Stimulated activated CD4-positive, alpha-beta T cell treated with anti-CD3 and anti-CD28 coated beads, TNF-alpha, amount 100 ng/mL, for 1 hour (primary cell): ENCODE measurements at places on chromosomes 2 and 18.

GRCh38 chr2:3633089-3633981 lies 24.7 kb upstream of the ALLC start:
- DNase-seq: no peak

DNA sequence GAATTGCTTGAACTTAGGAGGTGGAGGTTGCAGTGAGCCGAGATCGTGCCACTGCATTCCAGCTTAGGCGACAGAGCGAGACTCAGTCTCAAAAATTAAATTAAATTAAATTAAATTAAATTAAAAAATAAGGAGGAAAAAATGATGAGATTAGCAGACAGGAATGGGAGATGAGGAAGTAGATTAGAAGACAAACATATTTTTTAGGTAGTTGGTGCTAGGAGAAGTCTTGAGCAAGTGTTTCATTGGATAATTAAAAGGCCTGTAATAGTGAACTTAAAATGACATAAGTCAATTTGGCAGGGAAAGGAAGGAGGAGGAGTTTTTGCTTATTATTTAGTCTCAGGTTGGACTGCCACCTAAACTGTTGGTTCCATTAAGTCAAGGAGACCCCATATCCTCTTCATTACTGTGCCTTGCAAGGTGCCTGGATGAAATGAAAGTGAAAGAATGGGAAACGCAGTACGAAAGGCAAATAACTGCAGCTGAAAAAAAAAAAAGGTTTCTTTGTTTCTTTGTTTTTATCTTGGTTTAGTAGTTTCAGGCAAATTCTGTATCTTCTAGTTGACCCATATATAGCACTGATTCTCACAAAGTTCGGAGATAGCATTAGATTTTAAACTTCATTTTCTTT lies 162.0 kb downstream of the SLC8A1 start:
- DNase-seq: no peak

DNA sequence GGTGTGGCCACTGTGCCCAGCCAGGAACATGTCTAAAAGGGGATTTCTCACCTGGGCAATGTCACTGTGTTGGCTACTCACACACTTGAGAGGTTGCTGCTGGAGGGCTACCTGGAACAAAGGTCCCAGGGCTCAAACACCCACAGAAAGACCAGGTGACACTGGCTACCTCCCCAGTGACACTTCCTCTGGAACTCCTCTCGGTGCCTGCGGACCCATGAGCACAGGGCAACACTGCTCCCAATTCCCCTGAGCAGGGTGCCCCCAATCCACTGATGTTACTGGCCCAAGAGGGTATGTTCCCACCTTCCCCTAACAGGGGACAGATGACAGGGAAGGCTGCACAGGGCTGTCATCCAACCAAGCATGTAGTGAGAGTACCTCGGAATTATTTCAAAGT lies 5.8 kb downstream of the NPPC start:
- DNase-seq: no peak

DNA sequence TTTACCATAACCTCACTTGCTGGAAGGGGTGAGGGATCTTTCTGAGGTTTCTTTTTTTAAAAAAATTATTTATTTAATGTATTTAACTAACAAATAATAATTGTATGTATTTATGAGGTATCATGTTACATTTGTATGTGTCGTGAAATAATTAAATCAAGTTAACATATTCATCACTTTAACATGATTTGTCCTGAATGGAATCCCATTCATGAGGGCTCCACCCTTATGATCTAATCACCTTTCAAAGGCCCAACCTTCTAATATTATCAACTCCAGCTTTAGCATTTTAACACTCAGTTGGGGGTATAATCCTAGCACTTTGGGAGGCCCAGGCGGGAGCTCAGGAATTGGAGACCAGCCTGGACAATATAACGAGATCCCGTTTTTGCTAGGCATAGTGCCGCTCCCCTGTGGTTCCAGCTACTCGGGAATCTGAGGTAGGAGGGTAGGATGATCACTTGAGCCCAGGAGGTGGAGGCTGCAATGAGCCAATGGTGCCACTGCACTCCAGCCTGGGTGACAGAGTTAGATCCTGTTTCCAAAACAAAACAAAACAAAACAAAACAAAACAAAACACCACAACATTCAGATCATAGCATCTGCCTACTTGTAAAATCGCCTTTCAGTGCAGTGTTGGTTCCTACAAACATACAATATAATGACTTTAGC lies 1.1 kb upstream of the TAF4B start:
- DNase-seq: no peak

DNA sequence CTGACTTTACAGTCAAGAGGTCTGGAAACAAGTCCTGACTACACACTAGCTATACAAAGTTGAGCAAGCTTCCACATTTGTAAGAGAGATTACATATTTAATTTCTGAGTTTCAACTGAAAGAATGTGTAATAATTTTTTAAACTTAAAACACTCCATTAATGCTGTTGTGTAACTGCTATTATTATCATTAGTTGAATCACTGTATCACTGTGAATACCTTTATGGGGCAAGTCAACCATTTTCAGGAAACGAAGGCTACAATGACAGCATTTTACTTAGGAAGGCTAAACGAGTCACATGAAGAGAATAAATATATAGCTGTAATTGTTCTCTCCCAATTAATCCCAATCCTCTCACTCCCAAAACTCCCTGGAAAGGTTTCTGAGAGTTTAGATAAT lies 46.3 kb downstream of the TRIP12 start:
- no peak for DNase-seq

DNA sequence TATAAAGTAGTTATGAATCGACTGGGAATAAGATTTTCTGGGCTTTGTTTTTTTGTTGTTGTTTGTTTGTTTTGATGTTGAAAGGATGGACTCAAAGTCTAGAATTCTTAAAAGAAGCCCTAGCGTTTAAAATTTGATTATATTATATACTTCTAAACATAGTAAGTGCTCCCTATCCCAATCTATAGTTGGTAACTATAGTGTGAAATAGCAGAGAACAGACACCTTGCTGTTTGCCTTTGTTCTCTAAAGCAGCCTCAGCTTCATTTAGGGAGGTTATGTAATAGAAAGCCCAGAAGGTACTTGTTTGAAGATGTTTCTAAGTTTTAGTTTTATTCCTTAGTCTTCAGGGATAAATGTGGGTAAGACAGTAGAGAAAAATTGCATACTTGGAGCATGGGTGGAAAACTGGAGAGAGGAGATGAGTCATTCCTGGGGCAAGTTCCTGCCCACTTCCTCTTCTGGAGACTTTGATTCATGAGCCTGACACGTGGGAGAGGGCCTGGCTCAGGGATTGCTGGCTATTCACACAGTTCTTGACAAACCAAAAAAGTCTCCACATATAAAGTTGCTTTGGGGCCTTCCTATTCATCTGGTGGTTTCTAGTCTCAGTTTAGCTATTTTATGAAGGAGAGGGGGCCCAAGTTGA lies 131.9 kb downstream of the MYO1B start:
- no peak for DNase-seq

GRCh38 chr2:60023256-60023985 lies 530.0 kb downstream of the BCL11A start:
- no peak for DNase-seq

- no peak for DNase-seq
These were observed 1013.9 kb upstream of the GYPC start for GRCh38 chr2:125642032-125642431.

GRCh38 chr2:233263045-233263570 lies 11.6 kb downstream of the ATG16L1 start:
- no peak for DNase-seq

DNA sequence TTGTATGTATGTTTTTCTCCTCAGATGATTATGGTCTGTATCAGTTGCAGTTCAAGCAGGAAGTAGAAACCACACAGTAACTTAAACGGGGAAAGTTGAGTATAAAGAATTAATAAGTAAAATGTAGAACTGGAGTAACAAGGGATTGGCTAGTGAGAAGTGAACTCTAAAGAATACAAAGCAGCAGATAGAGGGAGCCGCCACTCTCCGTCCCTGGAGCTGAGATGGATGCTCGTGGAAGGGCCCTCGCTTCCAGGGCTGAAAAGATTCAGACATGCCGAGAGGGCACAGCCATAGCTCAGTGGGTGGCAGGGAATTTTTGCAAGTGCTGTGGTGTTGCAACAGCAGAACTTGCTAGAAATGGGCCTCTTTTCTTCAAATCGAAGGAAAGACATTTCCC lies 155.8 kb downstream of the COL6A3 start:
- no peak for DNase-seq

GRCh38 chr2:203714112-203714511 lies 7.7 kb downstream of the CD28 start:
- no peak for DNase-seq

DNA sequence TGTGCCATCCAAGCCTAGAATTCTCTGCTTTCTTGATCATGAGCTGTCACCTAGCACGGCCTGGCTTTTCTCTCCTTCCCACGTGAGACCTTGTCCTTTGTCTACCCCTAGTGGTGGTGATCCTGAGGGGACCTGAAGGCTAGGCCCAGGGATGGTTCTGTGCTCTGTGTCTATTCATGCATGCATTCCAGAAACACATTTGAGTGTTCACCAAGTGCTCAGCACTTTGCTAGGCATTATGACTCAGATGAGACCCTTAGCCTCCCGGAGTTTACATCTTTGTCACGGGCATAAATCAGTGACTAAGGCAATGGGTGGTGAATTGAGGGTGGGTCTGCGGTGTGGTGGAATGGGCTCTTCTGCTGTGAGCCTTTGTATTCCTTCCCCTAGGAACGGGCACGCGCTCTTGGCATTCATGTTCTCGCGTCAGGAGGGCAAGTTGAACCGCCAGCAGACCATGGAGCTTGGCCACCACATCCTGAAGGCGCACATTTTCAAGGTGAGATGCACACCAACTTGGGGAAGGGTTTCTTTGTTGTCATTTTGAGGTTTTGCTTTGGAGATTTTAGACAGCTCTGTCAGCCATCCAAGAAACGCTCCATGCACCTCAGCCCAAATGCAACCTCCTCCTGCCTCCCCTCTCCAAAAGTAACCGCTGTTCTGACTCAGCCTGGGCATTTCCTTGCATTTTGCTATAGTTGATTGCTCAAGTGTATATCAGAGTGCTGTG lies 100.9 kb downstream of the WDSUB1 start:
- no peak for DNase-seq

DNA sequence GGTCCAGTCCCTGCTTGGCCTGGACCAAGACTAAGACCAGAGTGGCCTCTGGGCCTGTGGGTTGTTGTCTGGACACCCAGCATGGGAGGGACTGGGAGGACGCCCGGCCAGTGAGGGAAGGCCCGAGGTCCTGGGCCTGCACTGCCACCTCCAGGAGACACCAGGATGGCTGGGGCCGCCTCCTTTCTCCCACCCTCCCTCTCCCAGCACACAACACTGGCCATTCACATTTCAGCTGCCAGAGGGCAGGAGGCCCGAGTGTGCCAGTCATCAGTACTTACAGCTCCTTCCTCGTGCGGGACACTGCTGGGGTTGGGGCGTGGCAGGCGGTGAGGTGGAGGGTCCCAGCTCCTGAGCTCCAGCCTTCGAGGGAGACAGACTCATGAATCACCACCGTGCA lies 133.5 kb downstream of the ASB1 start:
- DNase-seq: no peak

GRCh38 chr2:138121666-138122661 lies 157.7 kb downstream of the HNMT start:
- no peak for DNase-seq

DNA sequence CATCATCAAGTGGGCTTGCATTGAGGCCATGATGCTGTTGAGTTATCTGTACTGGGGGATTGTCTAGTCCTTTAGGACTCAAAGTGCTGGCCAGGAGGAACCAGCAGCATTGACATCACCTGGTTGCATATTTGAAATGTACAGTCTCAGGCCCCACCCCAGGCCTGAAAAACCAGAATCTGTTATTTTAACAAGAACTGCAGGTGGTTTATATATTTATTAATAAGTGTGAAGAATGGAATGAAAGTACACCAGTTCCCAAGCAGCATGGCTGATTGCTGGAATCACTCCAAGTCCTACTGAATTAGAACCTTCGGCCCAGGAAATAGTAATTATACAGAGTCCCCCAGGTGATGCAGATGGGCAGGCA lies 2.8 kb downstream of the IL1F10 start:
- DNase-seq: no peak

GRCh38 chr2:148538375-148538774 lies 106.2 kb upstream of the EPC2 start:
- no peak for DNase-seq

GRCh38 chr18:39701839-39702238 lies 2136.2 kb upstream of the CELF4 start:
- no peak for DNase-seq

GRCh38 chr2:42860319-42861094 lies 68.1 kb upstream of the HAAO start:
- no peak for DNase-seq

- no peak for DNase-seq
These were observed 151.7 kb upstream of the GLI2 start for GRCh38 chr2:120583851-120584570.

DNA sequence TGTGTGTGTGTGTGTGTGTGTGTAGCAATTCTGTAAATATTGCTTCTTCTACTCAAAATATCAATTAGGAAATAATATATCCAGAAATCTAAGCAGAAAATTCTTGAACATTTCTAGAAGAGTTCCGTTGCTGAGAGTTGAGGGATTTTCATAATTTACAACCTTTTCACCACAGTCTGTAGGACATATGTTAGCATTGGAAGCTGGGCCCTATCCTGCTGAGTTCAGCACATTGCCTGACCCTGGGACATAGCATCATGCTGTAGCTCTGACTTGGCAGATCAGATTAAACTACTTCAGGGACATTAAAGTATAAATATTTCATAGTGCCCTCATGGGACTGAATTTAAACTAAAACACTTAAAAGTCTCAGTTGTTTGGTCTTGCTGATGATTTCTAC lies 129.2 kb upstream of the KCNH7 start:
- no peak for DNase-seq

DNA sequence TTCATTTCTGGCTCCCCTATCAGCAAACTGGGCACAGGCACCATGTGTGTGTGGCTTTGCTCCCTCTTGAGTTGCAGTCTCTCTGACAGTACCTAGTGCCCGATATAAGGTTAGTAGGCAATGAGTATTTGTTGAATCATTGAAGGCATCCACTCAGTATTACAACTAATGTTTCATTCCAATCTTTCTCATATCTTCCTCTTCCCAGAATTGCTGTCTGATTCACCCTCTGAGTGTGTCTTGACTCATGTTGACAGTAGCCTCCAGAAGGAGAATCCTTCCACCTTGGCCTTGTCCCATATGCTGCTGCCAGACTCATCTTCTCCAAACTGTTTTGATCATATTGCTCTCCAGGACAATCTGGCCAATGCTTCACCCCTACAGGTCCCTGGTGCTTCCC lies 202.5 kb downstream of the LRRTM1 start:
- DNase-seq: no peak

GRCh38 chr2:177429688-177430325 lies 37.2 kb downstream of the AGPS start:
- DNase-seq: no peak

- DNase-seq: no peak
These were observed 4.8 kb downstream of the TMEM200C start for GRCh38 chr18:5890331-5891183.

GRCh38 chr2:70718241-70718640 lies 49.8 kb downstream of the ADD2 start:
- DNase-seq: no peak

DNA sequence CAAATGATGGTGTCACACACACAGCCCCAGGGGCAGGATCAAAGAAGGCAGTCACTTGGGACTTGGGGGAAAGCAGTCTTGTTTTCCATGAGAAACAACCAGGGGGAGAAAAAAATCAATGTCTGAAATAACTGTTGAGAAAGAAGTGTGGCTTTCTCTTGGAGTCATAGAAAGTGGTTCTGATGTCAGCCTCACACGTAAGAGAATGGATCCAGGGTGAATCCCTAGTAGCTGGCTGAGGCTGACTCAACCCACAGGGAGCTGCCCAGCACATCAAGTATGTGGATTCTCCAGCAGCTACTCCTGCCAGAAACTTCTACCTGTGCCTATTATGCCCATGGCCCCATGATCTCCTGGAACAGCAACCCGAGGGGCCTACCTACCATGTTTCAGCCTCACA lies 33.6 kb upstream of the ZBTB7C start:
- DNase-seq: no peak
